ENCODE measurements at places on chromosomes 1 and 21. TPM values are rescaled to one million over a fixed set of nuclear protein-coding genes. Genes with fewer than 3 reads are reported as not detected.

GRCh38 chr1:86913399-86913895 lies 479 bp downstream of the SELENOF start:
- DNase-seq, result no peak
- peak overlapping the region; percentile 91 for H3K4me3 ChIP-seq
- H3K27ac ChIP-seq, result peak overlapping the region; percentile 96
- H3K4me1 ChIP-seq, result peaks cover 5% of the 10 kb centered on the region

The PEAR1 gene
- total RNA-seq, result 2.6 TPM

GRCh38 chr1:75220072-75220471 lies 85.9 kb downstream of the LHX8 start:
- no peaks in the 10 kb centered on the region for H3K4me1 ChIP-seq
- no peak overlapping the region for H3K4me3 ChIP-seq
- DNase-seq, result no peak
- H3K27me3 ChIP-seq, result no peaks in the 10 kb centered on the region
- H3K36me3 ChIP-seq, result no peaks in the 10 kb centered on the region

The FLVCR1 gene
- total RNA-seq, result 6.4 TPM

DNA sequence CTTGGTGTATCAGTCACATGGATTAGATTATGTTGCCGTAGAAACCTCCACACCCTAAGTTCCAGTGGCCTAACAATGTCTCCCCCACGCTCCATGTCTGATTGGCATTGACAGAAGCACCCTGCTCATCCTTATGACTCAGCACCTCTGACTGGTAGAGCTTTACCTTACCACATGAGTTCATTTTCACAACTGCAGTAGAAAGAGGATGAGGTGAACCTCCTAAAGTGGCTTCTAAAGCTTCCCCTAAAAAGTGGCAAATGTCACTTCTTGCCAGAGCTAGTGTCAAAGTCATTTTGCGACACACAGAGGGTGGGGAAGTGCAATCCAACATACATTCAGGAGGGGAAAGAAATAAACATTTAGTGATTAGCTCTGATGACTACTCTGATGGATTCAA lies 30.6 kb upstream of the LYPD8 start:
- DNase-seq, result no peak
- no peaks in the 10 kb centered on the region for H3K27me3 ChIP-seq
- no peak overlapping the region for H3K4me3 ChIP-seq
- H3K27ac ChIP-seq, result no peak overlapping the region

DNA sequence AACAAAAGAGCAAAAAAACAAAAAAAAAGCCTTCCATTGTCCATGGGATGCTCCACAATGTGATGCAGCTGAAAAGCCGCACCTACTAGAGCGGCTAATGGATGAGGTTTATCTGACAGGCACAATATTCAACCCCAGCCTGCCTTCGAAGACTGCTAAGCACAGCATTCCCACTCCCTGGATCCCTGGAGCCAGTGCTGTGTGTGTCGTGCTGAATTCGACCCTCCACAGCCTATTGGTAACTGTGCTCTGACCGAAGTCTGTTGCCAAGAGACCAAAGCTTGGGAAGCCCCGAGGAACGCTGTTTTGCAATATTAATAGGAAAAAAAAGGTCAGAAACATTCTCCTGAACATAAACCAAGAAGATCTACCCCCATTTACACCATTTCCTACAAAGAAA lies 57.2 kb upstream of the PUM1 start:
- no peak overlapping the region for H3K27ac ChIP-seq
- DNase-seq, result peak; percentile 14

The PPIE gene
- total RNA-seq, result 32.9 TPM

The FAAH gene
- total RNA-seq, result 2.1 TPM

DNA sequence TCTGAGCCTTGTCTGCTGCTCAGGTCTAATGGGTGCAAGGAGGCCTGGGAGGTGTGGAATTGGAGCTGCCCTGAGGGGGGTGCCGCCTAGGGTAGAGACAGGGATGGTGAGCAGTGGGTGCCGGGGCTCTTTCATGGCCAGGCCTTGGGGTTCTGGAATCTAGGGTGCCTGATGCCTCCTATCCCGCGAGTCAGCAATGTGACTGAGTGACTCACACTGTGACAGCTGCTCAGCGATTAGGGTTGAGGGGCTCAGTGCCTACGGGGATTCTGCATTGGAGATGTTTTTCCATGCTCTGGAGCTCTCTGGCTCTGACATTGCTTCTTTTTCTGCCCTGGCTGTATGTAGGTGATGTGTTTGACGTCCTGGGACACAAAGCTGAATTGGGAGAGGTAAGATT lies 16.8 kb downstream of the ATP8B2 start:
- H3K4me3 ChIP-seq, result no peak overlapping the region
- DNase-seq, result no peak
- no peaks in the 10 kb centered on the region for H3K4me1 ChIP-seq
- H3K36me3 ChIP-seq, result peaks cover 67% of the 10 kb centered on the region
- H3K27me3 ChIP-seq, result no peaks in the 10 kb centered on the region
- no peak overlapping the region for H3K27ac ChIP-seq

DNA sequence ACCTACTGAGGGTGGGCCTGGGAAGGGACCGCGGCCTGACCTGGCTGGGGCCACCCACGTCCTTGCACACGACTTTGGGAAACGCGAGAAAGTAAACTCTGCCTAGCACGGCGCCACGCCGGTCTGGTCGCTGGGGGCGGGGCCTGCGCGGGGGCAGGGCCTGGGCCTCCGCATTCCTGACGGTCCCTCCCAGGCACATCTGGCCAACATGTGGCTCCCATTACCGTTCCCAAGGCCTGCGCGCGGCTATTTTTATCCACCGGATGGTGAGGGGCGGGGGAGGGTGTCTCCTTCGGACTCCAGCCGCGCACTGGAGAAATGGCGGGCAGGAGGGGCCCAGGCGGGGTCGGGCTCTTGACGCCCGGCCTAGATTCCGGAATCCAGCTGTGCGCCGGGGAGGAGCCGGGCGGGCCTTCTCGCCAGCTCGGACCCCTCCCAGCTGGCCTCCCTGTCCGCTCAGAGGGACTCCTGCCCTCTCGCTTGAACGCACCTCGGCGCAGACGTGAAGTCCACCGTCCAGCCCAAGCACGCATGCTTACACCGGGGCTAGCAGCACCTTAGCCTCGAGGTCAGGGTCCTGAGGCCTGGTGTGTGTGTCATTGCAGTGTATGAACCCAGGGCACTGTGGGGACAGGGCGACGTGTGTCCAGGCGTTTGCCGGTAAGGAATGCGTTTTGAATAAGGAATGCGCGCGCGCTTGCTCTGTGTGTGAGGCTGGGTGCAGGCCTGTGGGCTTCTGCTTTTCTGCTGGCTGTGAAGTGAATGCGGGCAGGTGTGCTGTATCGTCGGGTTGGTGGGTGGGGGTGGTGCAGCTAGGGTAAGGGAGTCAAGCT lies 2.1 kb downstream of the EVA1B start:
- peaks cover 12% of the 10 kb centered on the region for H3K36me3 ChIP-seq
- peak; percentile 97 for DNase-seq
- H3K27ac ChIP-seq, result peak overlapping the region; percentile 96
- peak overlapping the region; percentile 90 for H3K4me3 ChIP-seq
- no peaks in the 10 kb centered on the region for H3K27me3 ChIP-seq

DNA sequence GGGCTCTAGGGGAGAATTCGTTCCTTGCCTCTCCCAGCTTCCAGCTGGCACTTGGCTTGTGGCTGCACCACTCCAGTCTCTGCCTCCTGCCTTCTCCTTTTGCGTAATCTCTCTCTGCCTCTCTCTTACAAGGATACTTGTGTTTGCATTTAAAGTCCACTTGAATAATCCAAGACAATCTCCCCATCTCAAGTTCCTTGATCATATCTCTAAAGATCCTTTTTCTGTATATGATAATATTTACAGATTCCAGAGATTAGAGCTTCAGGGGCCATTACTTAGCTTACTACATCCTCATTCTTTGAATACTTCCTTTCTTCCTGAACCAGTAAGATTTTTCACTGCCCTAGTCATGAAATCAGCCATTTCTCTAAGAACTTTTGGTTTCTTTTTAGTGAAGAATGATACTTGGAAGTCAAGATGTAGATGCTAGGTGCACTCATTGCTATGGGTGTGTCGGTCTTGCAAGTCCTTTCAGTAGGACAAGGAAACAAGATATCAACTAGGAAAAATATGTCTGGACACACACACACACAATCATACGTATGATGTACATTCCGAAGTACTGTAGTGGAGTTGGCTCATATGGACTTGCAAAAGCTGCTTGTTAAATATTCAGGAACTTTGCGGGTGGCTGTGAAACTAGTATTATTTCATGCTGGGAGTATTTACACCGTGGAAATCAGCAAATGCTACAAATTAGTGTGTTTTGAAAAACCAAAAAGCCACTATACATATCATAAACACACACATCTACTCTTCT lies 20.8 kb upstream of the RLF start:
- no peaks in the 10 kb centered on the region for H3K4me1 ChIP-seq
- no peak overlapping the region for H3K27ac ChIP-seq
- no peak for DNase-seq
- H3K27me3 ChIP-seq, result peaks cover 8% of the 10 kb centered on the region
- no peaks in the 10 kb centered on the region for H3K36me3 ChIP-seq

The B3GALT5 gene
- under 0.01 TPM for total RNA-seq
